ENCODE measurements at places on chromosomes 4 and X.

DNA sequence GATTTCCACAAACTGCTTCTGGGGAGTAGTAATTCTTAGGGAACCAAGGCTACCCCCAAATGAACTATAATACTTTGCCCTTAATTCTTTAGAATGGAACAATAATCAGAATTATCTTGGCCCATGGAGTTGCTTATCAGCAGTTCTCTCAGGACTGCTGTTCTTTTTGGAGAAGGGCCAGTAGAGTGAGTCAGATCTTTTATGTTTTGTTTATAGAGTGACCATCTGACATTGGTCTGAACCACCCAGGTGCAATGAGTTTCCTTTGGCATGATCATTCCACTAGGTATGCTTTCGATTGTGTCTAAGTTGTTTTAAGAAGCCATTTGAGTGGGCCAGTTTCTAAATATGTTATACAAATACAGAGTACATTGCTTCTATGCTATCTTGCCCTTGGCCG is 31.8 kb downstream of the PRRG1 start:
- no peak for DNase-seq

GRCh38 chr4:76950052-76950955 is 752 bp downstream of the SEPTIN11 start:
- DNase-seq = peak; percentile 72

DNA sequence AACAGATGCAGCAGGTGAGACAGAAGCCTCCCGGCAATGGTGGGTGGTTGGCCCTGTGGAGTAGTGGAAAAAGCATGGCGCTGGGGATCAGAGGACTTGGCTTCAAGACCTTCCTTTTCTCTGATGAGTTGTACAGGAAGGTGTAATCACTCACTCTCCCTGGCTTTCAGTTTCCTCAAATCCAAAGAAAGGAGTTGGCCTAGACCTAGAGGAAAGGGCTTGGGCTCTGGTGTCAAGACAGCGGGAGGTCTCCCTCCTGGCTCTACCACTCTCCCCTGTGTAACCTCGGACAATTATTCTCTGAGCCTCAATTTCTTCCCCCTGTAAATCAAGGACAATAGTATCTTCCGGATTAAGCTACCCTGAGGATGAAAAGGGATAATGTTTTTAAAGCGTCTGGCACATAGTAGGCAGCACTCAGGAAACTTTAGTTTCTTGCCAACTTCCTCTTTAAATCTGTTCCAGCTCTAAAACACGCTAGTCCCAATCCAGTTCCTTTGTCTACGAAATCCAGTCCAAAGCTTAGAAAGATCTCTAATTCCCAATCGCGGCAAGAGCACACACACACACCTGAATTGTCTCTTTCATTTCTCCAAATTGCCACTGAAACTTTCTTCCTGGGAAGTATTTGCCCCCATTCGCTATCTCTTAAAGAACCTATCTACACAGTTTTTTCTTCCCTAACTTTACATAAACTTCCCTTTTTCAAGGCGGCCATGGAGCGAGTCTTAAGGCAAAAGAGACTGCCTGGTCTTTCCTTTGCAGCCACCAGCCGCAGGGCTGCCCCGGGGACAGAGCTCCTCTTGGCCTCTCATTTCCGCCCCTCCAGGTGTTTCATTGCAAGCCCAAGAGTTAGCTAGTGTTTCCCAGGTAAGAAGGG is 29.9 kb upstream of the GPC4 start:
- peak; percentile 40 for DNase-seq

GRCh38 chr4:80263541-80264351 is 2.7 kb upstream of the FGF5 start:
- peak; percentile 55 for DNase-seq

DNA sequence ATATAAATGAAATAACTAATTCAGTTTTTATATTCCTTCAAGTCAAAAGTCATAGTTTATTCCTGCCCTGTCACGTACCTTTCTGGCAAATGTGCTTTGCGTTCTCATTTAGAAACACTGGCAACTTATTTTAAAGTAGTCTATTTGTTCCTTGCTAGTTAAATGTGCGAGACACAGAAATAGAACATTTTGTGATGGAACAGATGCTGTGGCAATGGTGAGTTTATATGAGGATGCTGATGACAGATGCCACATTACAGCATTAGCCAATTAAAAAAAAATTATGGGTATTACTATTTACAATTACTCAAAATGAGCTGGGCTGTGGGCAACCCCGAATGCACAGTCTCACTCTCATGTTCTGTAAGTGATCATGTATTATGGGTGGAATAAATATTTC is 26.1 kb upstream of the EPHA5 start:
- DNase-seq = no peak

DNA sequence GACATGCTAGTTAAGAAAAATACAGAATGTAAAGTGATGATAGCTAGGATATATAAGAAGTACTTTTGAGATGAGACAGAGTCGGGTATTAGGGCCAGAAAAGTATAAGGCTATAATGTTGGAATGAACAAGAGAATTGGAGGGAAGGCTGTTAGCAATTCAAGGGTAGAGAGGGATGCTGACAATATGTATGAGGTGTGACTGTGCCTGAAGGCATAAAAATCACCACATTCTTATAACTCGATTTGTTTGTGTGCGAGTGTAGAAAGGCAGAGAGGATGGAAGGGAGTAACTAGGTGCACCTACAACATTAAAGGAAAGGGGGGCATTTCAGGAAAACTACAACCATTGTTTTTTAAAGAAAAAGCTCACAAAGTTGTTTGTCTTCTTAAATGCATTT is 86.0 kb downstream of the FAT4 start:
- DNase-seq = no peak

DNA sequence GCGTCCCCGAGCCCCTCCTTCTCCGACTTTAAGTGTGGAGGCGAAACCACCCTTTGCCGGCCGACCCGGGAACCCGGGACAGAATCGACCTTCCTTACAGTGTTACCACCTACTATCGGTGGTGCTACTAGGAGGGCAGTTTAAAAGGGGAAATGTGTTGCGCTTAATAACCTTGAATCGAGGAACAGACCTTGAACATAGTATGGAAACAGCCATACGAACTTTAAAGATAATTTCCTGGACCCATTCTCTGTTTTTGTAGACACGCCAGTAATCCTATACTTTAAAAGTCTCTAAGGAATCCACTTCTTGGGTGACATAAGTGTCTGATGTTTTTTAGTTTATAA is 1.5 kb downstream of the ING2 start:
- DNase-seq = no peak

DNA sequence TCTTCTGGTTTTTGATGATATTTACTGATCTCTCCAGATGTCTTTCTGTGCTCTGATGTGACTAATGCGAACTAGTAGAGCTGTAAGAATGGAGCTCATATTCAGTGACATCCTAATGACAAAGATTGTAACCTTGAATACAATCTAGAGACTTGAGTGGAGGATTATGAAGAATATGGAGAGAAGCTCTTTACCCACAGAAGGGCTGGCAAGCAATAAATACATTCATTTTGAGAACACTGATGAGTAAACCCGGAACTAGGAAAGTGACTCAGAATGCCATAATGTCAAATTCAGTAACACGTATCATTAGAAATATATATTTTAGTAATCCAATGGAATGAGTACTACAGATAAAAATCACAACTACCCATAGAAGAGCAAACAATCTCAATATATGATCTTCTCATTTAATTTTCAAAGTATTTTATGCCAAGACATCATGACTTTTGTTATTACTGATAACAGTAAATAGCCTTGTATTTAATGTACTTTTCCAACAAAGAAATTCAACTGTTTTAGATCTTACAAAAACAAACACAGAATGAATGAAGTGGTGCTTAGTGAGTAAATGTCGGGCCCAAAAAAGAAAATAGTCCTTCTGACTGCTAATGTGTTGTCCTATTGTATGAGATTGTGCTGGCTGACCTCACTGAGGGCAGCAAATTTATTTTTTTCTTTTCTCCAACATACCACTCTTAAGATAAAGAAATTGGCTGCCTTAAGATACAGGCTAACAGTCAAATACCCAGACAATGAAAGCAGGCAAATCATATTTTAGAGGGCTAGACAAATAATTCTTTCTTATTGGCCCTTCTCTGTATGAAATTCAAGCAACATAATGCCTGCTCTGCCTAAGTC is 49.2 kb upstream of the HDAC8 start:
- no peak for DNase-seq

DNA sequence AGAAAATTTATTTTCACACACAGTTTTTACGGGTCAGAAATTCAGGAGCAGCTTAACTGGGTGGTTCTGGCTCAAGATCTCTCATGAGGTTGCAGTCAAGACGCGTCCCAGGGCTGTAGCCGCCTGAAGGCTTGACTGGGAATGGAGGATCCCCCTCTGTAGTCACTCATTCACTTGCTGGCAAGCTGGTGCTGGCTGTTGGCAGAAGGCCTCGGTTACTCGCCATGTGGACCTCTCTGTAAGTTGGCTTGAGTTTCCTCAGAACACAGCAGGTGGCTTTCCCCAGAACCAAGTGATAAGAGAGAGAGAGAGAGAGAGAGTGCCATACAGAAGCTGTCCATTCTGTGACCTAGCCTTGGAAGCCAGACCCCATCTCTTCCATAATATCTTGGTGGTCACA is 132.8 kb downstream of the DCLK2 start:
- no peak for DNase-seq

DNA sequence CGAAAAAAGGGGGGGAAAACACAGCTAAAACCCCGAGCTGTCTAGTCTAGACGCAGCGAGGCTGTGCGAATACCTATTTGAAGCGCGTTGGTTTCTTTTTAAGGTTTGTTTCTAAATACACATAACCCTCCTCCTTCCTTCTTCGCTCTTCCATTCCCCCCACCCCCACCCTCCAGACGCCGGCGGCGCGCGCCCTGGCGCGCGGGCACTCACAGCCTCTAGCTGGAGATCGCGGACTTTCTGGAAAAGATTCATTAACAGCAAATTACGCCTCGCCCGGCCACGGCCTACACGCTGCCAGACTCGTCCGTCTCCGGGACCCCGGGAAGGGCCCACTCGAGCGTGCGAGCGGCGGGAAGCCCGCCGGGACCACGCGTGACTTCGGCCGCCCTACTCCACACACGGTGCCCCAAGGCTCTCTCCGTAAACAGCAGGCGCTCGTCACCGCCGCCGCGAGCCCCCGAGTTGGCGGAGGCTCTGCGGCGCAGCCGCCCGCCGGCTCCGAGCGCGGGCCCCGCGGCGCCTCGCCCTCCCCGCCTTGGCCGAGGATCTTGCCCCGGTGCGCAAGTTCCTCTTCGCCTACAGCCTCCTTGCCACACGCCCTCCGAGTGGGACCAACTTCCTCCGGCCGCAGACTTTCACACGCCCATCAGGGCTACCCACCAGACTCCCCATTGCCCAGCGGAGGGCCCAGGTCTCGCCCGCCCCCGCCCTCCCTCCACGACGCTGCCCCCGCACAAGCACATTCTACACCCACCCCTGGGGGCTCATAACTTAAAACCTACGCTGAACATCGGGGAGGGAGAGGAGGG is 2.0 kb downstream of the BCOR start:
- DNase-seq = peak; percentile 44

GRCh38 chr4:53183754-53184153 is 182.1 kb downstream of the SCFD2 start:
- no peak for DNase-seq

- DNase-seq = no peak
Measured at GRCh38 chrX:132965461-132965860, 7.0 kb upstream of the HS6ST2 start.

- no peak for DNase-seq
Measured at GRCh38 chr4:184420402-184420801, 53.9 kb downstream of the IRF2 start.

GRCh38 chrX:10615931-10616774 is 4.2 kb downstream of the MID1 start:
- peak; percentile 75 for DNase-seq

DNA sequence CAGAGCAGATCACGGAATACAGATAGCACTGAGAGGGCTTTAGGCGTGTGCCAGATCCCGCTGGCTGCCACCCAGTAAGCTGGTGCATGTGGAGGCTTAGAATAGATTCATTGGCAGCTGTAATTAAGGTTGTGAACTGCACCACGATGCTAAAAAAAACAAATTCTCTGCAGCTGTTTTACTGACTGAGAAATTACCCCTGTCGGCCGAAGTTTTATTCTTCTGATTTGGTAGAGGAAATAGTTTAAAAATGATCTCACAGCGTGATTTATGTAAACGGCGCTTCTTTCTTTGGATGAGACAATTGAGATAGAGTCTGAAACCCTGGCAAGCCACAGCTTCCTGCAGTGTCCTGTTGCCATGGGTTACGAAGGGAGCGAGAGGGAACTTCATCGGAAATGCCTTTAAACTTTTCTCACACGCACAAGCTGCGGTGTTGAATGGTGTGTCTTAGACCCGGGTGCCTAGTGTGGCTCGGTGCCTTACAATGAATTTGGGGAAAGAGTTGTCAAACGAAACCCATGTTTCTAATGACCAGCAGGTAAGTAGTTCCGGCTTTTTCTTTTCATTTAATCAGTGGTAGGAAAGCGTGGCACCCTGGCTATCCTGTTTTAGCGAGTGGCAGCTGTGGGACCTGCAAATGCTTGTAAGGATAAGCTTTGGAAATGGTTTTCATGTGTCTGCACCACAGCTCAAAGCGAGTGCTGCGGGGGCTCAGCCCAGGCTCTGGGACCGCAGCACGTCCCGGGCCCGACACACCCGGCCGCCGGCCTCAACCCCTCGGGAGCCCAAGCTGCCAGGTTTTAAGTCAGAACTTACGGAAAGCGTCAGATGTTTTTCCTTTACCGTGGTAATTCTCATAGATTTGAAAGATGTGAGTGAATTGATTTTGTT is 71.7 kb upstream of the HGFAC start:
- peak; percentile 87 for DNase-seq

DNA sequence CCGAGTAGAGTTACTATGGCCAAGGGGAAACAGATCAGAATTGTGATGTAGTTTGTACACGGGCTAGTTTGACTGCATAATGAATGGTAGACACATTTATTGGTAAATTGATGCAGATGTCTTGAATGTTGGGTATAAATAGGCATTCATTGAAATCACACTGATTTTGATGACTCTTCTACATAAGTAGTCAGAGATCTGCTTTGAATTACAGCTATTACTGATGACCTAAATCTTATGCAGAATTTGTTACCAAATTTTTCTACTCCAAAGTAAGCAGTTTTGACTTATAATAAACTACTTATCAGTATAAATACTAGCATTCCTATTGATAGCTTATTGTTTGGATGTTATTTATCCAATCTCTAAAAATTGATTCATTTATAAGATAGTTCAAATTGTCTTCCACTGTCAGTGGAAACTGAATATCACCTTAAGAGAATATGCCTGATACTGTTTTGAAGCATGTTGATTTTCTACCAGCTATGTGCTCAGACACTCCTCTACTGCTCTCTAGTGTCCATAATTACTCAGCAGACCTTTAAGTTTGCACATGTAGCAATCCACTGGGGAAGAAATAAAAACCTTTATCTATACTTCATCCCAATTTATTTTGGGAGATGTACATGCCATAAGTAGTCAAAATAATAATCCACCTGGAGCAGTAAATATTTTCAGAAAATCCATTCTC is 120.3 kb downstream of the RASL11B start:
- DNase-seq = peak; percentile 47

GRCh38 chrX:5898463-5898862 is 330.2 kb downstream of the NLGN4X start:
- DNase-seq = no peak

All from neural progenitor cell (in vitro differentiated cells).